ENCODE measurements at places on chromosomes 16 and 17. TPM values are rescaled to one million over a fixed set of nuclear protein-coding genes. Genes with fewer than 3 reads are reported as not detected.

Gene EFCAB5
- total RNA-seq: not detected

Gene TEKT5
- 0.29 TPM for total RNA-seq

Gene ABCA9
- 0.14 TPM for total RNA-seq

Gene SOST
- total RNA-seq: 0.42 TPM

Gene MYO15B
- total RNA-seq: 337 TPM

Gene ALDH3A1
- total RNA-seq: 1.0 TPM

Gene CCDC47
- 65.2 TPM for total RNA-seq

Gene ZFPM1
- 88.5 TPM for total RNA-seq

Gene DHRS7B
- 19.9 TPM for total RNA-seq

Gene SLFN11
- total RNA-seq: 2.1 TPM

Gene GRB2
- total RNA-seq: 84.8 TPM

Gene MEOX1
- 1.1 TPM for total RNA-seq

Gene TMC6
- total RNA-seq: 125 TPM

Gene CORO6
- not detected for total RNA-seq

Gene CLEC3A
- total RNA-seq: not detected

Gene PYDC1
- not detected for total RNA-seq

Gene SLC4A1
- total RNA-seq: not detected

Gene TSC2
- total RNA-seq: 253 TPM

Gene PRSS22
- 23.3 TPM for total RNA-seq

Gene VTN
- total RNA-seq: 139 TPM

Gene MARVELD3
- 33.7 TPM for total RNA-seq

Gene FSCN2
- 4.8 TPM for total RNA-seq

Gene HOXB8
- 3.7 TPM for total RNA-seq

Gene EVI2B
- not detected for total RNA-seq

Gene NDUFB10
- 96.9 TPM for total RNA-seq

Gene SLC5A10
- total RNA-seq: not detected

Gene CBLN1
- total RNA-seq: 0.62 TPM

Gene SNRNP25
- 52.0 TPM for total RNA-seq

Gene ZG16B
- not detected for total RNA-seq

Gene CCL2
- total RNA-seq: not detected

Gene PRSS36
- 0.69 TPM for total RNA-seq

Gene TRPV2
- 1.3 TPM for total RNA-seq

Gene LGALS3BP
- 69.5 TPM for total RNA-seq

Gene HBA2
- total RNA-seq: not detected

Gene FBXW10B
- total RNA-seq: 0.69 TPM

Gene SMTNL2
- total RNA-seq: 8.3 TPM

Gene SCNN1B
- not detected for total RNA-seq

Gene PHKB
- total RNA-seq: 94.1 TPM

Gene ABCC12
- 0.36 TPM for total RNA-seq

Gene GNG13
- total RNA-seq: not detected

Gene TBX2
- total RNA-seq: 3.6 TPM

Gene KRTAP16-1
- total RNA-seq: not detected

Gene CENPN
- total RNA-seq: 27.4 TPM

Gene TAT
- total RNA-seq: not detected

Gene DNASE1L2
- 1.7 TPM for total RNA-seq
